ENCODE measurements at places on chromosomes 4 and X.

GRCh38 chr4:108965472-108966076 lies 202.7 kb upstream of the ETNPPL start:
- no peak for DNase-seq

DNA sequence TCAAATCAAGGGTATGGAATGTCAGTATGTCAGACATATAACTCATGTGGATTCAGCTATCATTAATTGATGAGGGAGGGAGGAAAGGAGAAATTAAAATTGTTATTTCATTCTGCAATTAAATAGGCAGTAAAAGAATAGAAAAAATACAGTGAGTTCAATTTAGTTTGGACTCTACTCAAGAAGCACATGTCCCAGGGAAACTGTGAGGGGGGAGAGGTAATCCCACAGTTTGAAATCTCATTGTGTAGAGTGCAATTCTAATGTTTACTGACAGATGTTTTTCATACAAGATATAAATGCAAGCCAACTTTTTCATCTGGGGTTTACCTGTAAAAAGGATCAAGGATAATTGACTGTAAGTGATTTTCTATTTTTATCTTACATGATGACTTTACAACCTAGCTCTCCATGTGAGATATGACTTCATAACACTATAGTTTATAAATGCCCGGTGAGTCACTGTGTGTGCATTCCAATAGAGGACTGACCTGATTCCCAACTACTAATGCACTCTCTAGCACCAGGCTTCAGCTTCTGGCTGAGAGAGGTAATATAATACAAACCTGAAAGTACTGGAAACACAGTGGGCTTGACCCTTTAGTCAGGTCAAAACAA lies 35.2 kb upstream of the SCD5 start:
- DNase-seq, result no peak

GRCh38 chr4:23269566-23269965 lies 576.8 kb downstream of the GBA3 start:
- no peak for DNase-seq

DNA sequence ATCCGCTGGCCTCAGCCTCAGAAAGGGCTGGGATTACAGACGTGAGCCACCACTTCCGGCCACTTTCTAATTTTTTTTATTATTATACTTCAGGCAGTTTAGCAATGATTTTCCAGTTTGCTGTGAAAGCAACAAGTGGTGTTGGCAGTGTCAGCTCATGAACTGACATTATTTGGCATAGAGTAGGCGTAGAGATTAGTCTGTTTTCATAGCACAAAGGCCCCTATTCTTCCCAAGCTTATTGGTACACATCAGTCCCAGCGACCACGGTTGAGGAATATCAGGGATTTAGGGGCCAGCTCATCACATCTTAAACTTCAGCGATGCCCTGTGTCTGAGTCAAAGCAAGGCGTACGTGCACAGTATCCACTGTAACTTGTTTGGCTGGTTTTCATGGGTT lies 53.0 kb upstream of the RASSF6 start:
- DNase-seq, result no peak

DNA sequence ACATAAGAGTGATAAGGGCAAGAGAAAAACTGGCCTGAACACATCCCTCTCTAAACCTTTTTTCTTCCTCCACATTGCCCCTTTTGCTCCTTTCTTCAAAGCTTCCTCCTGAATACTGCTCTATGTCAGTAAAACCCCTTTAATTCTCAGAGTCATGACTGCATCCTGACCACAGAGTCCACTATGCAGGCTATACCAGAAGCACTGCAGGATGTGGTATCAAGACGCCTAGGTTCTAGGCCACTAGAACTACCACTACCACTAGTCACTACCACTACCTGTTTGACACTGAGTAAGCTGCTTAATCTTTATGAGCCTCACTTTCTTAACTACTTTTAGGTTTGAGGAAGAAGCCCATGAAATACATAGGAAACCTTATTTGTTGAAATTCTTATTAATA lies 38.7 kb downstream of the ARHGEF9 start:
- peak; percentile 50 for DNase-seq

GRCh38 chr4:33959519-33959918 lies 2284.8 kb downstream of the ARAP2 start:
- DNase-seq, result no peak

DNA sequence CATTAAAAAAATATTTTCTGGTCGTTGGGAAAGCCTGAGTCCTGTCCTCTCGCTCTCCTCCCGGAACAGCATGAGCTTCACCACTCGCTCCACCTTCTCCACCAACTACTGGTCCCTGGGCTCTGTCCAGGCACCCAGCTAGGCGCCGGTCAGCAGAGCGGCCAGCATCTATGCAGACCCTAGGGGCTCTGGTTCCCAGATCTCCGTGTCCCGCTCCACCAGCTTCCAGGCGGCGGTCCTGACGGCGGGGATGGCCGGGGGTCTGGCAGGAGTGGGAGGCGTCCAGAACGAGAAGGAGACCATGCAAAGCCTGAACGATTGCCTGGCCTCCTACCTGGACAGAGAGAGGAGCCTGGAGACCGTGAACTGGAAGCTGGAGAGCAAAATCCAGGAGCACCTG lies 807.2 kb upstream of the NDST4 start:
- DNase-seq, result no peak

DNA sequence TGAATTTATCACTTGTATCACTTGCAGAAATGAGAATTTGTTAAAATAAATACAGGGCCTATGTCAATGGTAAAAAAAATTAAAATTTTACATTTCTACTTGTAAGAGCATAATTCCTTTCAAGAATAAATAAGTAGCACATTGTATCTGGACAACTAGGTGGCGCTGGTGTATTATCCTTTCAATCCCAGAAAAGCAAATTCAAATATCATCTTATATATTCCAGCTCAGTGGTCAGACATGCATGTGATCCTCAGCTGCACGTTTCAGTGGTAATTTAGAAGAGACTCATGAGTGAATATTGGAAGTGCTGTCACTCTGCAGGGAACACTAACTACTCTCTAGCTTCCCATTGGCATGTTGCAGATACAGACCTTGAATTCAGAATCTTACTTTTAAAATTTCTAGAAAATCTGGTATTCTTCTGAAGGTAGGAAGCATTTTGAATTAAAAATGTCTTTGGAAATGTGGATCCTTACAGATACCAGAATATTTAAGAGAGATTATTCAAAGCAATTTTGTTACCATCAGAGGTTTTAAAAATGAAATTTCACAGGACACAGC lies 1414.7 kb upstream of the TENM3 start:
- DNase-seq, result no peak

- no peak for DNase-seq
These were observed 40.8 kb downstream of the ARSD start for GRCh38 chrX:2888309-2888708.

DNA sequence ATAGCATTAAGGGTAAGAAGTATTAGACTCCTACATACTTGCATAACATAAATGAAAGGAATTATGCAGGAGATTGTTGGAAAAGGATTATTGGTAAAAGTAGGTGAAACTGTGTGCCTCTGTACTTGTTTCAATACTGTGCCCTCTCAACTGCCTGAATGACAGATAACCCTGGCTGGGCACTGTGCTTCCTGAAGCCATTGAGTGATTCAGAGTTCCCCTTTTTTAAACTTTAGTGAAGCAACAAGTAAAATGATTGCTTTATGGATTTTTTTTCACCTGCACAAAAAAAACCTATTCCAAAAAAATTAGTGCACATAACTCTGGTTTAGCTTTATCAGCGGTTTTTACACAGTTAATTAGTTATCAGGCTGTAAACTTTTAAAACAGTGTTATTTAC lies 204.8 kb downstream of the TRAM1L1 start:
- no peak for DNase-seq

GRCh38 chr4:95108883-95109421 lies 351.2 kb downstream of the BMPR1B start:
- DNase-seq, result no peak

DNA sequence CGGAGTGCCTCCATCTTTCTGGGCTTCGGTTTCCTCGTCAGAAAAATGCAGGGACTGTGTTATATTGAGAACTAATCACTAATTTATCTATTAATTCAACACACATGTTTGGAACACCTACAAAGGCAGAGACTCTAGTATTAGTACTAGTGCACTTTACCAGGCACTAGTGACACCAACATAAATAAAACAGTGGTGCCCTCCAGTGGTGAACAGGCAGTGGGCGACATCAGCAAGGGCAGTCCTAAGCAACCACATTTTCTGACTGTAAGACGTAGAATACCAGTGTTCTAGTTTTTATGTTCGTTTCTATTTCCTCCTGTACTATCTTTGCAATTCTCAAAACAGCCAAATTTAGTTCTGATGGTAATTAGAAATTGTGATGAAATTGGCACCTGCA lies 69.1 kb upstream of the UCP1 start:
- DNase-seq, result peak; percentile 54

Measured in activated CD4-positive, alpha-beta T cell treated with anti-CD3 and anti-CD28 coated beads, Interleukin-2, Interleukin-4, amounts not matched to agents 100 ng/mL and 50 ng/mL, durations not matched to agents 16 hours and 8 hours (primary cell).